ENCODE measurements at places on chromosomes 12 and 14.

- no peak for DNase-seq
Observed at GRCh38 chr12:69343357-69343756, 4.8 kb upstream of the LYZ start.

- DNase-seq: peak; percentile 24
Observed at GRCh38 chr12:93982771-93983315, 165.5 kb upstream of the PLXNC1 start.

DNA sequence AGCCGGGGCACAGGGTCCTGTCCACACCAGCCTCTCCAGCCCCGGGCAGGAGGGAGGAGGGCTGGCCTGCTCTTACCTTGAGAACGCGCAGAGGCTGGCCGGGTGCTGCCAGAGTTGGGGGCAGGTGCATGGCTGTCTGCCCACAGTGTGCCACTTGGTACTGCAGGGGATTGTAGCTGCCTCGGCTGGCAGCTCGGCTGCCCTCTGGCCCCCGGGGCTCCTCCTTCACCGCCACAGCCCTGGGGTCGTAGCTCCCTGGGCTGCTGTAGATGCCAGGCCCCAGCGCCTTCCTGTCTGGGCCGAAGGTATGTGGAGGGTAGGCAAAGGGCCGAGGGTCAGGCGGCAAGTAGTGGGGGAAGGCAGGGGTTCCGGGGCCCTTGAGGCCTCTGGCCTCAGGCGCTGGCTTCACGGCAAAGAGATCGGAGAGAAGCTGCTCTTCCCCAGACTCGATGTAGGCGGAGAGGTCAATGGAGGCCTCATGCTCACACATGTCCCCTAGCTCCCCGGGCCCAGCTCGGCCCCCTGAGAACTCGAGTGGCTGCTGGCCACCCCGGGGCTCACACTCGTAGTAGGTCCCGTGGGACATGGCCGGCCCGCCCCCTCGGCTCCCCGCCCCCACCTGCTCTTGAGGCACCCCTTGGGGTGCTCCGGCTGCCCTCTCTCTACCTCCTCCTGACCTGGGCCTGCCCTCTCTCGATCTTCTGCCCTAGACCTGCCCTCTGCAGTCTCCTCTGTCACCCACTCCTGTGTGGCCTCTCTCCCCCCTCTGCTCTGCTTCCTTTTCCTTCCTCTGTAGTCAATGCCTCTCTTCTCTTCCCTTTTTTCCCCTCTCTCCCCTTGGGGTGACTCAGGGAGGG, at the start of gene CEBPE:
Gene CEBPE (minus strand): TSS at position 750 of the 857 bp plus-strand sequence. CDS start 164 bp downstream, at position 586.
- DNase-seq: no peak

DNA sequence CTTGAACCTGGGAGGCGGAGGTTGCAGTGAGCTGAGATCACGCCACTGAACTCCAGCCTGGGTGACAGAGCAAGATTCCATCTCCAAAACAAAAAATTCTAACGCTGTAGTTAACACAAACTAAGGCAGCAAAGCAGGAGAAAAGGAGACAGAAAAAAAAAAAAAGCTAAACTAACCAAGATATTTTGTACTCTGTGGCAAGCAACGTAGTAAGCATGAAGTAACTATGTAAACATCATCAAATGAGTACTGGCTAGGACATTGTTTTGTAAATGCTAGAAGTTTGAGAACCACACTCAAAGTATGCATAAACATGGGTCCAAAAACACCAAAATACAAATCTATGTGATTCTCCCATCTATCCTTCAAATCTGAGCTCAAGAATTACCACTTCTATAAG, 44.2 kb downstream of the C2CD5 start:
- no peak for DNase-seq

GRCh38 chr14:81440041-81440440, 39.9 kb upstream of the STON2 start:
- DNase-seq: no peak

DNA sequence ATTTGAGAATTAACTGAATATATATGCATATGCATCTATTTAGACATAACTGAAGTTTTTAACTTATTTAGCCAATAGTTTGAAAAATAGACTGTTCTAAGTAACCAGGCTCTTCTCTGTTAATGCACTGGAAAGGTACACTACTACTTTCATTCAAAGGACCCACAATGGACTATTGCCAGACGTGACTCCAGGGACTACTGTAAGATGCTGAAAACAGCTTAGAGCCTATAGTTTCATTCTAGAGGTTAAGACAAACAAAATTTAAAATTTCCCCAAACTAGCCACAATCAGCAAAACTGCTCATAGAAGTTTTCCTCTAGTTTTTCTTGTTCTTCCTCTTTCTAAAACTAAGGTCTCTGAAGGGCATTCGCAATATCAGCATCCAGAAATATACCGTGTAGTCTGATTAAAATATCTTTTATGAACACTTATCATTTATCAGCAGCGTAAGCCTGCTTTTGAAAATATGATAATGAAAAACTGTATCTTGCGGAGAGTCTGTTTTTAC, 10.4 kb downstream of the APPL2 start:
- no peak for DNase-seq

GRCh38 chr12:6333029-6333428, 8.8 kb downstream of the TNFRSF1A start:
- DNase-seq: no peak

DNA sequence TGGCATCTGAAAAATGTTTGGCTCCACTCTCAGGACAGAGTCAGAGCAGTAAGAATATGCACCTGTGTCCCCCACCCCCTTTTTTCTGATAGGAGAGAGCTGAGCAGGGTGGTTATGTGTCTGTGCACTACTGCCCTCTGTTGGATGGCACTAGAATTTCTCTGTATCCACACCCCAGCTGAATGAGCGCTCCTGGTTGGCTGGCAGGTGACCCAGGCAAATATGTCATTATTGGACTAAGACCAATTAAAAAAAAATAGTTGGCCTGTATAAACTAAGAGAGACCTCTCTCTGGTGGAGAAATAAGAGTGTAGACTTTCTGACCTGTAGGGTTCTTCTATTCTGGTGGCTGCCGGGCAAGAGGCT, 107.0 kb downstream of the PTCSC3 start:
- peak; percentile 30 for DNase-seq

DNA sequence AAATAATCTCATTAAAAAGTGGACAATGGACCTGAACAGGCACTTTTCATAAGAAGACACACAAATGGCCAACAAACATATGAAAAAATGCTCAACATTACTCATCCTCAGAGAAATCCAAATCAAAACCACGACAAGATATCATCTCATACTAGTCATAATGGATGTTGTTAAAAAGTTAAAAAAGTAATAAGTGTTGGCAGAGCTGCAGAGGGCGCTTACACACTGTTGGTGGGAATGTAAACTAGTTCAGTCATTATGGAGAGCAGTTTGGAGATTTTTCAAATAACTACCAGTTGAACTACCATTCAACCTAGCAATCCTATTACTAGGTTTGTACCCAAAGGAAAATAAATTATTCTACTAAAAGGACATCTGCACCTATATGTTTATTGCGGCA, 47.2 kb downstream of the FOXG1 start:
- no peak for DNase-seq

DNA sequence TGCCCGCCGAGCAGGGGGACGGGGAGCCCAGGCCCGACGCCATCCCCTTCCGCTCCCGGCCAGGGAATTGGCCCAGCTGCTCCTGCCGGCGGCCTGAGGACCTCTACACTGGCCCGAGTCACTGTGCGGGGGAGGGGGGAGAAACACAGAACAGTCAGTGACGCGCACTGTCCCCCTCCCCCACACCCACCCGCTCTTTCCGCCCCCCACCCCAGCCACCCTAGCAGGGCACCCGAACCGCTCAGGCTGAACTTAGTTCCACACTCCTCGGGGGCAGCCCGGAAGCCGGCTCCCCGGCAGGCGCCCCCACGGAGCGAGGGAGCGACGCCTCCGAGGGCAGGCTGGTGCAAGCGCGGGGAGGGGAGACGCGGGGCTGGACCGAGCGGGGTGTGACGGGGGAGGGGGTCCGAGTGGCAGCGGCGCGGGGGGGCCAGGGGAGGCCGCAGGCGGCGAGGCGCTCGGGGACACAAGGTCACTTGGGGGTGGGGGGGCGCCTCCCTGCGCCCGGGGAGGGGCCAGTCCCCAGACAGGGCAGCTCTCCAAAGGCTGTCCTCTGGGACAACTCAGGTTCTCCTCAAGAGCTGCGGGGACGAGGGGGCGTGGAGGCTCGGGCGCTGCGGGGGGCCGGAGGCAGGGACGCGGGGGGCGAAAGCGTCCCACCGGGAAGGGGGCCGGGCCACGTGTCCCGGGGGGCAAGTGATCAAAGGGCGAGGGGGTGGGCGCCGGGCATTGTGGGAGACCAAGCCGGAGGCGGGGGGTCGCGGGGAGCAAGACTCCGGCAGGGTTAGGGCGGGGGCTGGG, 648 bp downstream of the CHD4 start:
- peak; percentile 71 for DNase-seq

DNA sequence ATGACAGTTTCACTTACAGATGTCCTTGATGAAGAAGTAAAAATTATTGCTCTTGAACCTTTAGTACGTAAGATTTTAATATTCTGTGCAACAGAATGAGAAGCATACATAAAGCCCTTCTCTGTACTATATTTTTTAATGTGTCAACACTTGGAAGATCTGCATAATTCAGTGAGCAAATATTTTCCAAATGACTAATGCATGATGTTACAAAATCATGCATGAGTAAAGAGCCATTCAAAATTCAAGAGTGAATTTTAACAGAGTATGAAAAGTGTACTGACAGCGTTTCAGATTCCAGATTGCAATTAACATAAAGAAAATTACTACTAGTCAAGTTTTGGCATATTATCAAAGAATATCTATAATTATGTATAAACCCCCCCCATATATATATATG, 101.4 kb upstream of the BBS10 start:
- no peak for DNase-seq

DNA sequence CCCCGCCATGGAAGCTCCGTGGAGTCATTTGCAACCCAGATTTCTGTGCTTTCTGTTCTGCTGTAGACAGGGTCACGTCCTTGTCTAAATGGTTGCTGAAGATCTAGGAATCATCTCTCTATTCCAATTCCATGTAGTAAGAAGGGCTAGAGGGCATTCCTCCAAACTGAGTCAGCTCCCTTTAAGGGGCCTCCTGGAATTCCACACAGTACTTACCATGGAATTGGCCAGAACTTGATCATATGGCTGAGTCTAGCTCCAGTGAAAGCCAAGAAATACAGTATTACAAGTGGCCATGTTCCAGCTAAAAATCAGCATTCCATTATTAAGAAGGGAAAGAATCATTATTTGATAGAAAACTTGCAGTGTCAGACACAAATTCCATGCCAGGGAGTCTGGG, 171.9 kb downstream of the PRKCH start:
- no peak for DNase-seq

- peak; percentile 58 for DNase-seq
Observed at GRCh38 chr14:102516531-102517391, 7.2 kb upstream of the ANKRD9 start.

- no peak for DNase-seq
Observed at GRCh38 chr14:40697231-40697630, 909.4 kb upstream of the LRFN5 start.

GRCh38 chr14:104507443-104507842, 72.1 kb upstream of the C14orf180 start:
- no peak for DNase-seq

- DNase-seq: no peak
Observed at GRCh38 chr12:76786986-76787385, 23.1 kb downstream of the ZDHHC17 start.

- DNase-seq: no peak
Observed at GRCh38 chr14:25351269-25351668, 301.3 kb upstream of the STXBP6 start.

DNA sequence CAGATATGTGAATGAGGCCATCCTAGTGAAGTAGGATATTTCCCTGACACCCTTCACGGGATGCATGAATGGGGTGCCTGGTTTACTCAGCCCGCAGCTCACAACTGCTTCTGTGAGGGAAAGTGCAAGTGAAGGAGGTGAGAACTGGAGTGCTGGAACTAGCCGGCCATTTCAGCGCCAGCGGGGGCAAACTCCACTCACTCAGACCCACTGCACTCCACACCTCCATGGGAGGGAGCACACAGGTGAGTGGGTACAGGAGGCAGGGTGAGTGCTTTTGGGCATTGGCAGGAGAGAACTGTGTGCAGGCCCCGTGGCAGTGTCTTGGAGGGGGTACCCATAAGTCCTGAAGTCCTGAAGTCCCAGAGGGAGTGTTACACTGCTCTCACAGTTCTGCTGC, 1008.4 kb downstream of the SLC6A15 start:
- no peak for DNase-seq

GRCh38 chr12:112843287-112843686, 51.7 kb downstream of the RPH3A start:
- DNase-seq: no peak

GRCh38 chr14:87489196-87489819, 503.7 kb downstream of the GALC start:
- DNase-seq: no peak

DNA sequence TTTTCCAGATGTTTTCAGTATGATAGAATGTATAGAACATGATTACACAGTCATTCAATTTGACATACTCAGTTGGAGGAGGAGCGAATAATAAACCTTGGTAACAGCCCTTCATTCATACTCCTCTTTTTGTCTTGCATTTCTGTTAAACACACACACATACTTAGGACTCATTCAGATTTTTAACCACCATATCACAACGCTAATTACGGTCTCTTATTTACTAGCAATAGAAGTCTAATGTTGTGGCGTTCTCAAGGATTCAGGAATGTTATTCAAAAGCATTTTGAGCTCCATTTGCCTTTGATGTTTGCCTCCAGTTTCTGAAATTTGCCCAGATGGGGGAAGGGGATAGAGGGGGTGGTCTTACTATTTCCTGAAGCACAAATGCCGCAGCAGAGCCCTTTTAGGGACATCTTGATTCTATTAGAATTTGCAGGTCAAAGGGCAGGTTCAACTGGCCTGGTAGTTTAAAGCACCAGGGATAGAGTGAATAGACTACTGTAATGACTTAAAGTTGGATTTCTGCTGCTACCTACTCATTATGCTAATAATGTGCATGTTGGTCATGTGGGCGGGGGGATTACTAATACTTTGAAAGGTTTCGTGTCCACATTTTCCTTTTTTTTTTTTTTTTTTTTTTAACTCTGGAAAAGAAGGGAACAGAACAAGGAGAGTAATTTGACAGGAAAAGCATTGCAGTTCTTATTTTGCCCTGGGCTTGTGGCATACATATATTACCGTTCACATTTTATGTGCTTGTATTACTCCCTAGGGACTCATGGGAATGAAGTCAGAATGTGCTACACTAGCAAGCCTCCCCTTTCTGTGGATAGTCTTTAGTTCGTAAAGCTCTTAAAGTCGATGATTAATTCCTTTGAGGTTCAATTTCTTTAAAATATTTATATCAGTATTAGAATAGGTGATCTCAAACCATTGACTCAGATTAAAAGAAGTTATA, 226.8 kb downstream of the FBXL14 start:
- DNase-seq: no peak
